T-cell (primary cell): ENCODE measurements at places on chromosomes 2 and 18.
A peak's percentile ranks its signal among the peaks of the same experiment; 100 is the strongest.

DNA sequence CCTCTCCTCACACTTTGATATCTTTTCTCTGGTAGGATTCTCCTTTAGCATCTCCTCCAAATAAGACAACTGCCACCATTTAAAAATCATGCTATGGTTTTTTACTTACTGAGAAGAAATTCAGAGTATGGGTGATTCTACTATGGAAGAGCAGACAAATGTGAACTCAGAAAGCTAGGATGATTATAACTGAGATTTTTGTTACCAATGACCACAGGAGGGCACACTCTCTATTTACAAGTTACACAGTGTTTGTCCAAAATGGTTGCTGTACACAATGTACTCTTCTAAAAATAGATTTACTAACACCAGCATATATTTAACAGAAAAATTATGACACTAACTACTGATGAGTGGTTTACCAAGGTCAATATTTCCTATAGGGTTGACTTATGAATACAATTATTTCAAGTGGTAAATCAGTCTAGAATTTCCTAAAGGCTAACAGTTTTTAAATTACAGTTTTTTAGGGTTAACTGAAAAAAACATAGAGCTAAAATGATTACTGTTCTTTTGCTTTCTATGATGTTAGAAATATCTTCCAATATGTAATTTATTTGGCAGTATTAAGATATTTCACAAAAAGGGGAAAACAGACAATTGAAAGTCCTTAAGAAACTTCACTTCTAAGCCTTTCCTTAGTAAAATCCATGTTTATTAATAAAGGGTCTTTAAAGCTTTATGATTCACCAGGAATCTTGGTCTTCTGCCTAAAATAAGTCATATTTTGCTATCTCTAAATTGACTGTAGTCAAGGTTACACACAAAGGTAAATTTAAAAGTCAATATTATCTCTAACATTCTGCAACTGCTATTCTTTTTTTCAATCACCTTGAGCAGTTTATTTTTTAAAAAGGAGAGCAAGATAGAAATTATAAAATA, 57.2 kb downstream of the MAP4K3 start:
- no peak for DNase-seq

DNA sequence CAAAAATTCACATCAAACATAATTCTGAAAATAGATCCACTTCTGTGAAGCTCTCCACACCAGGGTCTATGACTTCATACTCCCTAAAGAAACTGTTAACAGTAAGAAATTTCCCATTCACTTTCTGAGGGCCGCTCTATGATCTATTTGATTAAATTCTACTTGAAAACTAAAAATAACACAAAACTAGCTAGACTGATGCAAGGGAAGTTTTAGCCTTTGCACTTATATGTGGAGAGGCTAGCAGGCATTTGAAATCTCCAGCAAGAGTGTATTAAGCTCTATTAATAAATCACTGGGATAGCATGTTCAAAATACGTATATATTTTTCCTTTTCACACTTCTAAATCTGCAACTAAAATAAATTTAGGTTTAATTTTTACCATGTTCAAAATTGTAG, 113.7 kb upstream of the SMAD7 start:
- DNase-seq, result no peak

DNA sequence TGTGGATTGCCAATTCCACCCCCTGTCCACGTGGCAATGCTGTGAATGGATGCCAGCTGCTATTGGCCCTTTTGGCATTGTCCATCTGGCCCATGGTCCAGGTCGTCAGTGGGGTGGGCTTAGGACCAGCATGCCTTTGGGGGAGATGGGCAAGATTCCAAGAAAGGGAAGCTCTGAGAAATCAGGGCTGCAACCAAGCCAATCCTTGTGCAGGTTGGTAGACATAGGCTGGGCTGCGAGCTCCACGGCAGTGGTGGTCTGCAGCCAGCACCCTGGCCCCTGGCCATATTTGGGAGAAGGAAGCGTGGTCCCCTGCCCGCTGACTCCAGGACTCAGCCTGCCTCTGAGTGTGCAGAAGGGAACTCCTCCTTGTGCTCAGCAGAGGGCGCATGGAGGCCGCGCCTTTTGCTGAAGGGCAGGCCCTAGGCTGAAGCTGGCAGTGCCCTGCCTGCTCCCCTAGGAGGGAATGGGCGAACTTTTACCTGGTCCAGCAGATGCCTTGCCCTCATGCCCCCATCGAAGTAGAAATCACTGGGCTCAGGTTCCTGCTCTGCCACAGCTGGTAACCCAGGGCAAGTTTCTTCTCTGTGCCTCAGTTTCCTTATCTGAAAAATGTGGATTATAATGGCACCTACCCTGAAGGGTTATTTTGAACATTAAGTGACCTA, 5.4 kb downstream of the SPR start:
- no peak for DNase-seq

DNA sequence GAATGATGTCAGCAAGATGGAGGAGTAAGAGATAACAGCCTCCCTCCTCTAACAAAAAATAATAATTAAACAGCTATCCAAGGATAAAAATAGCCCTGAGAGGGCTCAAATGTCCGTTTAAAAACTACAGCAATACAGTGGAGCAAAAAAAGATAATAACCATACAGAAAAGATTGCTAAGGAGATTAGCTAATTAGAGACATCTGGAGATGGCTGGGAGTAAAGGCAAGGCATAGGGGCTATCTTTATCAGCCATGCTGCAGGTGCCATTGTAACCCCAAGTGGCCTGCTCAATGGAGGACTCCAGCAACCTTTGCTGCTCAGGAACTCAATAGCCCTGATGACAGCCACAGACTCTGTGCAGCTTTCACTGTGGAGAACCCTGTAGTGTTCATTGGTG, 42.7 kb downstream of the MDH1 start:
- no peak for DNase-seq

DNA sequence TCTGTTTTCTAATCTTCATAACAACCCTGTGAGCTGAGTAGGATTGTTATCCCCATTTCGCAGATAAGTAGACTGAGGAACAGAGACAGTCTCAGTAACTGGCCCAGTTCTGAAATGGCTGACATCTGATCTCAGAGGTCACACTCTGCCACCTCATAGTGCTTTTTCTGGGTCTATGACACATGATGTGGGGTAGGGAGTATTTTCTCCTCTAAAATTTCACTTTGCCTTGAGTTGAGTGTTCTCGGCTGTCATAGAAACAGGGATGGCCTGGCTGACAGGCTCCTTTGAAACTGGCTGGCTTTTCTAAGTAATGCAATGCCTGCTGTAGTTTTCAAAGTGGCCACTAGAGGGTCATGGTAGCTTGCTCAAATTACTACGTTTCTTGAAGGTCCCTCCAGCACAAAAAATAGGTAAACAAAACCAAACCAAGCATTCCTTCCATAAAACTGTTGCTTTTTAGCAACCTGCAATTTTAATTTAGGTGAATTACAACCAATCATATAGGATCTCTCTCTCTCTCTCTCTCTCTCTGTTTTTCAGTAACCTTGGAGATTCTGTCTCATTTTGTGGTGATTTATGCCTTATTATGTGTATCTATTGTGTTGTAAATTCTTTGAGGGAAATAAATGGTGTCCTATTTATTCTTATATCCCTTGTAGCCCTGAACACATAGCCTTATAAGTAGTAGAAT, 84.2 kb upstream of the TTN start:
- peak; percentile 23 for DNase-seq

DNA sequence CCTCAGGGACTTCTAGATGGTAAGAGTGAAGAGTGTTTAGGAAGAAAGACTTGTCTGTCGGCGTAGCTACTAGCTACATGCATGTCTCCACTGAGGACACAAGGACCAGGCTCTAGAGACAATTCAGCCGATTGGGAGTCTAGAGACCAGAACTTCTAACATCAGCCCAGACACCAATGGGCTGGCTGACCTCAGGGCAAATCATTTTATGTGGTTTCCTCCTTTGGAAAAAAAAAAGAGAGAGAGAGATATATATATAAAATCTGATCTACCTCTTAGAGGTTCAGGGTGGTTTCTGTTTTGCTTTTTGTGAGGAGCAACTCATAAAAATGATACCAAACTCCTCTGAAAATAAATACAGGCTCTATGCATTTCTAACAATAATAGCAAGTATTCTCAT, 212.8 kb downstream of the BCL2 start:
- no peak for DNase-seq

DNA sequence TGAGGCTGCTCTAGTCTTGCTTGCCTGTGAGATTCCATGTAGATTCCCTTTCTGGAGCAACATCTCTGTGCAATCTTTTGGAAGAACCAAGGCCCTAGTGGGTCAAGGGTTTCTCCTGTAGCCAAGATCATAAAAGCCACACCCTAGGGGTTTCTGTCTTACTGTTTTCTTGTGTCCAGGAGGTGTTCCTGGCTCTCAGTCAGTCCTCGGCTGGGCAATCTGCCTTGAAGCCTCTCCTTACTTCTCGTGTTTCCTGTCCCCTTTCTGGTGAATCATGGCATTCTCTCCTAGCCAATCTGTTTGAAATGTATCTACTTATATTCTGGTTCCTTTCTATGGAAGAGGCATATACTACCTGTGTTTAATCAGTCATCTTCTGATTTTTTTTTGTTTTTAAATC, 484.8 kb upstream of the UBE2E3 start:
- no peak for DNase-seq

GRCh38 chr2:28681606-28682005, 70.0 kb upstream of the PPP1CB start:
- DNase-seq, result no peak

GRCh38 chr2:60992985-60993392, 24.5 kb upstream of the PEX13 start:
- no peak for DNase-seq

- DNase-seq, result no peak
These were observed 29.2 kb downstream of the WIPF1 start for GRCh38 chr2:174568425-174568824.

GRCh38 chr18:8988260-8988871, 114.1 kb upstream of the NDUFV2 start:
- peak; percentile 35 for DNase-seq
